Osteocyte (in vitro differentiated cells): ENCODE measurements at places on chromosomes 7 and 10.

- no peak for DNase-seq
Observed at GRCh38 chr7:69398986-69399385, 199.3 kb upstream of the AUTS2 start.

DNA sequence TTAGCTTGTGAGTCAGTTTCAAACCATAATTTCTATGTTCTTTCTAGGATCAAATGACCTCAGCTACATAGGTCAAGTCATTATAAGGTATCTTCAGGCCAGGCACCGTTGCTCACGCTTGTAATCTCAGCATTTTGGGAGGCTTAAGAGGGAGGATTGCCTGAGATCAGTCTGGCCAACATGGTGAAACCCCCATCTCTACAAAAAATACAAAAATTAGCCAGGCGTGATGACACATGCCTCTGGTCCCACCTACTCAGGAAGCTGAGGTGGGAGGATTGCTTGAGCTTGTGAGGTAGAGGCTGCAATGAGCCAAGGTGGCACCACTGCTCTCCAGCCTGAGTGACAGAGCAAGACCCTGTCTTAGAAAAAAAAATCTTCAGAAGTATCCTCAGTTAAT, 362.3 kb downstream of the GATA3 start:
- DNase-seq, result no peak

DNA sequence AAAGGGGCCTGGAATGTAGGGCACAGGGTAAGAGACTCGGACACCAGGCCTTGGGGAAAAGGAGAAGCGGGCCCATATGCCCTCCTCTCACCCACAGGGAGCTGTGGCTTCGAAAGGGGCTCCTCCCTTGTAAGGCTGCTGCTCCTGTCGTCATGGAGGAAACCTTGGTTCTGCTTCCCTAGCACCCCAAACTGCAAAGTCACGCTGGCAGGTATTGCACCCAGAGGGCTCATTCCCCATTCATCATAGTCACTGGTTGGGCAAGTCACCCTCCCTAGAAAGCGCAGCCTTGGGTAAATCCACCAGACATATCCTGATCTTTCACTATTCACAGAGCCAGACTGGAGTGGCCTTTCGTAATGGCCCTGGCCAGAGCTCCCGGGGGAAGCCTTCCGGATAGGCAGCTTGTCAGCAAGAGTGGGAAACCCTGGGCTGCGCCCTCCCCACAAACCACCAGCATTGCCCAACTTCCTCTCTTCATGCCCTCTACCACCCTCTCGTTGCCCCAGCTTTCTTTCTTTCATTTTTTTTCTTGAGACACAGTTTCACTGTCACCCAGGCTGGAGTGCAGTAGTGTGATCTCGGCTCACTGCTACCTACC, 121.0 kb downstream of the HIP1 start:
- DNase-seq, result no peak

DNA sequence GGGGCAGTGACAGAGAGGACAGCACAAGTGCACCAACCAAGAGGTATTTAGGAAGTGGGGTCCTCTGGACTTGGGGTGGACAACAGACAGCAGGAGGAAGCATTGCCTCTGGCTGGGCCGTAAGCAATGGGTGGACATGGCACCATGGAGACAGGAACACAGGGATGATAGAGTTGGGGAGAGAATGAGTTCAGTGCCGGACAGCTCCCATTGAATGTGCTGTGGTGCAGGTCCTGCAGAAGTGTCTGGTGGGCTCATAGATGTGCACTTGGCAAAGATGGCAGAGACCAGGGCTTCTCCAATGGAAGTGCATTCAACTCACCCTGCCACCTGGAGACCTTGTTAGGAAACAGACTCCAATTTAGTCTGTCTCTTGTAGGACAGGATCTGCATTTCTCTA, 341.5 kb upstream of the ZMIZ1 start:
- no peak for DNase-seq

- no peak for DNase-seq
Observed at GRCh38 chr10:36345807-36346206, 703.7 kb upstream of the FZD8 start.

DNA sequence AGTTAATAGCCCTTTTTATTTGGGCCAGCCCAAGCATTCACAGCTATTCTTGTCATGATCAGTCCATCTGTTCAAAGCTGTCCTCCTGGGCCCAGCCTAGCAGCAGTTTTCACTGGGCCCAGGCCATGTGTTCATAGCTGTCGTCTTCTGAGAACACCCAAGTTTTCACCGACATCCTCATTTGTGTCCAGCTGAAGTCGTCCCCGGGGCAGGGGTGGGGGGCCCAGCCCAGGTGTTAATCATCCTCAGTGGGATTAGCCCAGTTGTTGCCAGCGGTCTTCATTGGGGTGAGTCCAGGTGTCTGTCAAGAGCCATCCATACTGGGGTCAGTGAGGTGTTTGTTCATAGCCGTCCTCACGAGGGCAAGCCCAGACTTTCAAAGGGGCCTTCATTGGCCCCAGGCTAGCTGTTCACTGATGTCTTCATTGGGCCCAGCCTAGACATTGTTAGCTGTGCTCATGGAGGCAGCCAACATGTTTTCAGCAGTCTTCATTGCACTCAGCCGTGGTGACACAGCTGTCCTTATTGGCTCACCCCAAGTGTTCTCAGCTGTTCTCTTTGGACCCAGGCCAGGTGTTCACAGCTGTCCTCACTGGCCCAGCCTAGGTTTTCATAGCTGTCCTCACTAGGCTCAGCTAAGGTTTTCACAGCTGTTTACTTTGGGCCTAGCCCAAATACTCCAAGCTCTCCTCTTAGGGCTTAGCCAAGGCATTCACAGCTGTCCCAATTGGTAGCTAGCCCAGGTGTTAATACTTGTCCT, 10.0 kb downstream of the FRG2B start:
- DNase-seq, result no peak

- DNase-seq, result no peak
Observed at GRCh38 chr7:36806891-36807290, 82.6 kb upstream of the AOAH start.

DNA sequence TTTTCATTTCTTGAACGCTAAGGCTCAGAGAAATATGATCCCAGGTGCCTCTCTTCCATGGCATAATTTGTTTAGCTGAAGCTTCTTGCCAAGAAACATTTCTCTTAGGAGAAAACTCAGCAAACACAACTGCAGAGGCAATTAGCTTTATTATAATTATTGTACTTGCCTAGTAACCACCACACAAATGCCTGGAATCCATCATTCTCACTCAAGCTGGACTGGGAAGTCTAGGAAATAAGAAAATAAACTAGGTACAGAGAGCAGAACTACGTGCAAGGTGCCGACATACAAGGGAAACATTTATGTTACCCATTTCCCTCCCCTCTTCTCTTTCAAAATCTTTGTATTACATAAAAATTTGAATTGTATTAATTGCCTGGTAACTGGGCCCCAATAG, 15.1 kb downstream of the SLC35B4 start:
- DNase-seq, result no peak

DNA sequence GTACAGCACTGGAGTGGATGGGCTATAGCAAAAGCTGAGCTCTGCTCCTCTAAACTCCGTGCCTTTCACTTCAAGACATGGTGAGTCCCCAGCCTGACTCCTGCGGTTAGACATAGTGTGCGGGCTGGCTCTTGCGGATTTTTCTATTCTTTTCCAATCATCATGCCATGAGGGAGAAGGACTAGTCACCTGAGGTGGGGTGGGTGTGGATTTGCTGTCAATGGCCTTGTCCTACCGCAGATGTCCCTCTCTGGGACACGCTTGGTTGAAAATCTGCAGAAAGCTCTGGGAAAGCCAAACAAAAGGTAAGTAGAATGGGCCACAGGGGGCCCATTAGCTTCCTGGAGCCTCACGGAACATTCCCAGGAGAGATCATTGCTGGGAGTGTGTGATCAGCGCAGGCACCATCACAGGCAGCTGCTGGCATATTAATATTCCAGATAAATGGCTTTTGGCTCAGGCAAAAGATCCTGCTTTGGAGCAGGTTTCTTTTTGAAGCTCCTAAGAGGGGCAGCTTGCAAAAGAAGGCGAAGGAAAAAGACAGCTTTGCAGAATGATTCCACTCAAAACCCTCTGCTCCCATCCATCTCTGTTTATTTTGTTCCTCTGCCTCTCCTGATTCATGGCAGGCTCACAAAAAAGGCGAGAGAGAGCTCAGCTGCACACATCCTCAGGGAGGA, 509.0 kb upstream of the ZMIZ1 start:
- no peak for DNase-seq

DNA sequence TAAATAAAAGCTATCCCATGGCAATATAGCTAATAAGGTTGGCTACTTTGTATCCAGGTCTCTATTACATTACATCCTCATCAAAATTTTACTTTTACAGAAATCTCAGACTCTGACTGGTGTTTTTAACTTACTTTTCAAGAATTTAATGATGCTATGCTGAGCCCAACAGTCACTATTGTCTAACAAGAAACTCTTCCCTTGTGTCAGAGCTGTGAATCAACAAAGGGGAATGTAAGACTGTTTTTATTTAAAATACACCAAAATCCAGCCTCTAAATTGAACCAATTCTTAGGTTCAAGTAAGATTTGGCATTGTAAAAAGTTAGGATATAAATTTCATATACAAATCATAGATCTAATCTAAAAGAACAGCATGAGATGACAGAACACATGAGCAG, 7.0 kb downstream of the RTKN2 start:
- DNase-seq, result no peak

DNA sequence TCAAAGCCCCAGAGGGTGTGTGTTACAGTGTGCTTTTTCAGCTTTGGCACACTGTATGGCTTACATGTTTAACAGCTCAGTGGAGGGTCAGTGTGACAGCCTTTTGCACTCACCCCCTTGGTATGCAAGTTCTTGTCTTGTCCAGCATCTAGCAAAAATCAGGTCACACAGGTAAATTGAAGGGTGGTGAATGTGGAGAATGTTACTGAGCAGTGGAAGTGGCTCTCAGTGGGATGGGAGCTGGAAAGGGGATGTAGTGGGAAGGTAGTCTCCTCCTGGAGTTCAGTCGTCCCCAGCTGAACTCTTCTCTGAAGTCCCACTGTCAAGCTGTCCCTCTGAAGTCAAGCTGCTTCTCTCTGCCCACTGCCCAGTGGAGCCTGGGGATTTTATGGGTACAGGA, 21.0 kb upstream of the C10orf90 start:
- DNase-seq, result no peak

GRCh38 chr10:74841265-74841973, 15.0 kb downstream of the KAT6B start:
- DNase-seq, result no peak

GRCh38 chr7:91416155-91416865, 152.1 kb downstream of the FZD1 start:
- no peak for DNase-seq

DNA sequence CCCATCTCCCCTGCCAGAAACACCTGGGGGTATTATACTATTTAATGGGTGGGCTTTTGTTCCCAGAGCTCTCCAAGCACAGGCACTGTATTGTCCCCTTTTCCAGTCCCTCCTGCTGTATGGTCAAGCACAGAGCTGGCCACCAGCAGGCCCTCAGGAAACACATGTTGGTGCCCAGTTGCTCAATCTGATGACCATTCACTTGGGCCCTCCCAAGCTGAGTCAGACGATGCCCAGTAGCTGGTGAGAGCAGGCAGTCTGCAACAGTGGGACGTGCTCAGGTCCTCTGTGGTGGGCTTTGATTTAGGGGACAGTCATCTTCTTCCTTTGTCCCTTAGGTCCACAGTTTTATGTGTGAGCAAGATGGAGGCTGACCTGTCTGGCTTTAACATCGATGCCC, 11.8 kb downstream of the SFXN2 start:
- DNase-seq, result no peak

DNA sequence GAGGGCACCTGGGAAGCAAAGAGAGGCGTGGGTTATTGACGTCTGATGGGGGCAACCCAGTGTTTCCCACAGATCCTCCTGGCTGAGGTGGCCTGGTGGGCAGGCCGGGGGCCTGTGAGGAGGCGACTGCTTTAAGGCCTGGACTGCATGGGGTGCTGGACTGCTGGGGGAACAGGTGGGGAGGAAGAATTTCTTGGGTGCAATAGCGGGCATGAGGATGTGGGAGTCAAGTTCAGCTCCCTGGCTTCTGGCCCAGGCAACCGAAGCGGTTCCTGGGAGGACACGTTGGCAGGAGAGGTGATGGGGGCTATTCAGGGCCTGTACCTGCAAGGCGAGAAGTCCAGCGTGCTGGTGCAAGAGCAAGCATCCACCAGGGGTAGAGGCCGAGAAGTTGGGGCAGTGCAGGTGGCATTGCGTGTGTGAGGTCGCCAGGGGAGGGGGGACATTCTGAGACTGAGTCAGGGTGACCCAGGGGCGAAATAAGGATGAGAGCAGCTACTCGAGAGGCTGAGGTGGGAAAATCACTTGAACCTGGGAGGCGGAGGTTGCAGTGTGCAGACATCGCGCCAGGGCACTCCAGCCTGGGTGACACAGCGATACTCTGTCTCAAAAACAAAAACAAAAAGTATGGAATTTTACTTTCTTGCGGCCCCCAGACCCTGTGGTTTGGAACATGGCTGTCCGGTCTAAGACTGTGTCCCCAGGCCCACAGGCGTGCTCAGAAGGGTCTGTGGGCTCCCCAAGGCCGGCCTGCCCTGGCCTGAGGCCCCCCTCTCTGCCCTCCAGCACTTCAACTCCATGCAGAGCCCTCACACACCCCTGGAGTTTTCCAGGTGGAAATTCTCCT, 53.6 kb upstream of the ELN start:
- no peak for DNase-seq

DNA sequence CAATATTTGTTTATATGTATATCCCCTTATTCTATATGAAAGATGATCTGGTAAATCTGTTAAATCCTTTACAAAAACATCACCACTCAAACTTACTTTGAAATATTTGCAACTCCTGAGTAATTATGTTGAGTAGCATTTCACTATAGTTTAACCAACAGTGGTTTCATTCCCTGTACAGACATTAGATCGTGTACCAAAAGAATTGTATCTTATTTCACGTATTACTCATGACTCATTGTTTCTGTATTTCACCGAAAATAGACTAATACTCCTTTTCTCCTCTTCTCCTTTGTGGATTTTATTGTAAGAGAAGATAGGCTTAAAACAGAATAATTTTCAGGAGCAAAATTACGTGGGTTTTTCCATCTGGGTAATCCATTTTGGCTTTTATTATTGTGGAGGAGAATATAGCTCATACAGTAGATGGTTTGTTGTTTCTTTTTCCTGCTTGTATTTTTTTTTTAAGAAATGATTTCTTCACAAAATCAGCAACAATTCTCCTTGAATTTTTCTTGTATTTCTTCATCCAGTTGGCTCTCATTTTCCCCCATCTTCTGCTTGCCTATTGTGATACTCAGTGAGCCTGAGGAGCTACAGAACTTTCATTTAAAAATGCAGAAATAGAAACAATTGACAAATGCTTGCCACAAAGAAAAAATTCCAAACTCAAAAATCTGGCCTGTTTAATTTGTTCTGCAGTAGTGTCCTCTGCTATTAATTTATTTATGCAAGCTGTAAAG, 90.6 kb upstream of the OIT3 start:
- DNase-seq, result no peak

- no peak for DNase-seq
Observed at GRCh38 chr7:84060000-84060399, 134.6 kb downstream of the SEMA3A start.

- no peak for DNase-seq
Observed at GRCh38 chr10:81524467-81524866, 350.5 kb upstream of the NRG3 start.

- DNase-seq, result no peak
Observed at GRCh38 chr10:11208243-11208642, 190.6 kb downstream of the CELF2 start.

- DNase-seq, result no peak
Observed at GRCh38 chr10:129690248-129691070, 223.4 kb downstream of the MGMT start.
